ENCODE measurements at places on chromosomes 2 and 18. TPM values are rescaled to one million over a fixed set of nuclear protein-coding genes. Genes with fewer than 3 reads are reported as not detected.

Gene CCDC148
- total RNA-seq = under 0.01 TPM

Gene DNAH6
- total RNA-seq = under 0.01 TPM

Gene ELOA2
- total RNA-seq = not detected

Gene MATN3
- total RNA-seq = 3.8 TPM

Gene CFC1
- not detected for total RNA-seq

Gene ARHGEF33
- 1.4 TPM for total RNA-seq

Gene CRYGC
- not detected for total RNA-seq

Gene CFAP65
- not detected for total RNA-seq

Gene KANSL1L
- 13.6 TPM for total RNA-seq

Gene SERPINB5
- total RNA-seq = 1.8 TPM

Gene DAPL1
- not detected for total RNA-seq

Gene CHCHD5
- total RNA-seq = 35.5 TPM

Gene TRPM8
- not detected for total RNA-seq

Gene PSD4
- total RNA-seq = 8.3 TPM

Gene EPB41L3
- total RNA-seq = 44.6 TPM

Gene TXNL4A
- 58.8 TPM for total RNA-seq
